Stimulated activated CD8-positive, alpha-beta memory T cell treated with anti-CD3 and anti-CD28 coated beads, Interleukin-4, amount 100 ng/mL, for 4 hours (primary cell): ENCODE measurements at places on chromosomes 5 and 9.

DNA sequence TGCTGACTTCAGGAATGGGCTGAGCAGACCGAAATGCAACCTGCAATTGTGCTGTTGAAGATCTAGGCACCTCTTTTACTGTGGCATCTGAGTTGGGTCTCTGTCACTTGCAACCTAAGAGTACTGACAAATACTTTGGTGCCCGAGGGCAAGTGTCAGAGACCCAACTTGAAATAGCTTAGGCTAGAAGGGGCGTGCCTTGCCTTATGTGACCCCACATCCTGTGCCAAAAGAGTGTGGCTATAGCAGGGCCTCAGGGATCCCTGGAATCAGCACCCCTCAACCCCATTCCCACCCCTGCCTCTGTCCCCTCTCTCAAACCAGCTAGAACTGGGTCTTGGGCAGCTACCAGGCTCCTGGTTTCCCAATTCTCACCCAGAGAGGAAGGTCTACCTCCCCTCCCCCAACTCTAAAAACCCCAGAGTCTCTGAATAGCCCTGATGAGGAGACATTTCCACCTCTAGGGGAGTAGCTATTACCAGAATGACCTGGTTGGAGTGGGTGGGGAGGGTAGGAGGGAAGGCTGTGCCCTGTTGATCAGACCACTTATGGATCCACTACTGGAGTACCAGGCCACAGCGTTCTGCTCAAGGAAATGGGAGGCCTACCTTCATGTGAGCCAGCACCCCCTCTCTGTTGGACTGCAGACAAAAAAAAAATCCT is 17.5 kb downstream of the RAI14 start:
- no peak for DNase-seq

DNA sequence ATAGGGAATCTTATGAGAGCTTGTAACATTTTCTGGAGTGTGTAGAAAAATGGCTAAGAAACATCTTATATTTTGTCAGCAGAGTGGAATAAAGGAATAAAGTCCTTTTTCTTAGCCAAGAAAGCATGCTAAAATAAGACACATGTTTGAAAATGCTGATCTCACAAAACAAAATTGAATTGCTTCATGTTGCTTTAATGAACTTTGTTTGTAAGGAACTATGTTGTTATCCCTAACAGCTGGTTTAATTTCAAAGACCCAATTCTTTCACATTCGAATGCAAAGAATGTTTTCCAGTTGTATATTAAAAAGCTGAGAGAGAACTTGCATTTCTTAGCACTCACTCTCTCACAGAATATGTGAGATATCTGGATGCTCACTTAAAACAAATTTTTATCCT is 107.6 kb downstream of the MUSK start:
- DNase-seq: no peak

DNA sequence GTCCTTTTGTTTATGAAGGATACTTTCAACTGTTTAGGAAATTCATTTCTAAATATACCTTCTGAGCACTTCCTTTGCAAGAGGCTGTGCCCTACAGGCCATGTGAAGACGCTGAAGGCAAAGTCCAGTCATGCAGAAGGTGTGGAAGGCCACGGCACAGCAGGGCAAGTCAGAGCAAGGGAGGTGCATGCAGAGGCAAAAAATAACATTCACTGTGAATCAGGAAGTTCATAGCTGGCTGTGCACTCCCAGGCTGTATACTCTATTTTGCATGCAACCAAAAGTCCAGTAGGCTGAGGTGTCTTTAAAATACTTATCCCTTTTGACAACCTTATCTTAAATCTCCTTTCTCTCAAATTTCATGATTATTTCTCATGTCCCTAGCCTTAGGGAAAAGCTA is 50.3 kb downstream of the GNAQ start:
- DNase-seq: no peak

GRCh38 chr9:84151236-84151635 is 170.6 kb downstream of the RMI1 start:
- DNase-seq: no peak
